ENCODE measurements at places on chromosomes 12 and 14.

- DNase-seq = no peak
These were observed 101.4 kb upstream of the PPM1H start for GRCh38 chr12:63036216-63036973.

GRCh38 chr12:127928615-127929571, 338.1 kb upstream of the TMEM132C start:
- no peak for DNase-seq

GRCh38 chr12:105860561-105861207, 278.1 kb downstream of the NUAK1 start:
- DNase-seq = no peak

DNA sequence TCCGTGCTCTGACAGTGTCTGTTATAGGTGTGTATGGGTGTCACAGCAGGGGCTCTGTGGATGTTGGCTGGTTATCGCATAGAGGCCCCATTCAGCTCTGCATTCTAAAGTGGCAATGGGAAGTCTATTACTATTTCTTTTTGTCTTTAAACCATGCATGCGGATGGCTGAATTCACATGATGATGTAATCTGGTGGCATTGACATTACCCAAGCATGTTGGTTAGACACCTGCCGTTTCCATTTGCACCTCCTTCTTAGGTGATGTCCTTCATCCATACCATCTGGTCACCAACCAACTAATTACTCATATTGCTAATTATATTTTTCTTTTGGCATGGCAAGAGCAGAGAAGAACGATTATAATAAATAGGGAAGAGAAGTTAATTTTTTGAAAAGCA, 270.8 kb upstream of the RGS6 start:
- DNase-seq = no peak

DNA sequence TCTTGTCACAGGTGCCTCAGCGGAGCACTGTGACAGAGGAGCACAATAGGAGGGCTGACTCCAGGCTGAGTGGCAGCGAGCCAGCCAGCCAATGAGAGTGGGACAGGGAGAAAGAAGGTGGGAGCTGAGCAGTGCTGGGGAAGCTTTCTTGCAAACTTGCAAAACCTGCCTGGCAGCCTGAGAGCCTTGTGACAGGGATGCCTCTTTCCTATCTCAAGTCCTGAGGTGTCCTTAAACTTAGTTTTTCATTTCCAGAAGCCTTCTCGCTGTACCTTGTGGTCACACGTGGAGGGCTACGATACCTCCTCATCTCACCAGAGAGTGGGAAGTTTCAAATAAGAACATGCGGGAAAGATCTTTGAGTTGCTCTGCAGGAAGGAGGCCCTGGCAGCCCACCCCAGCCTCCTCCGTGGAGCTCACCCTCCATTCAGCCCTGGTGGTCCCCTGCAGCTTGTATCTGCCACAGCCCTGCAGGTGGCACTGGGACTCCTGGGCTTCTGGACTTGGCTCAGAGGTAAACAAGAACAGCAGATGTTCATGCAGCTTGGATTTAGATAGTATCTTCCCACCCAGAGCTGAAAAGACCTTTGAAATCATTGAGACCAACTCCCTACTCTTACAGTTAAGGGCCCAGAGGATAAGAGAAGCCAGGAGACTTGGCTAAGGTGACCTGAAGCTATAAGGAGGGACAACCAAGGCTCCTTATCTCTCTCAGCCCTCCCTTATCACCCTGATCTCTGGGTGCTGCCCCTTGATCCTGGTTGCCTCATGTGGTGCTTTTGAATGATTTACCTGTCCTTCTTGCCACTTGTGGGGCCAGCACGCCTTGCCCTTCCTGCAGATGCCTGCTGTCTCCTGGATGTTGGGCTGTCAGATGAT, 153.5 kb upstream of the MAX start:
- no peak for DNase-seq

- DNase-seq = no peak
These were observed 48.9 kb downstream of the SDR9C7 start for GRCh38 chr12:56885316-56885715.

GRCh38 chr14:26929361-26929760, 331.5 kb upstream of the NOVA1 start:
- DNase-seq = no peak

- DNase-seq = no peak
These were observed 3.0 kb upstream of the TMEM120B start for GRCh38 chr12:121709478-121709961.

- DNase-seq = no peak
These were observed 84.5 kb downstream of the MDGA2 start for GRCh38 chr14:47590767-47591495.

GRCh38 chr14:54591461-54591860, 24.5 kb downstream of the SAMD4A start:
- no peak for DNase-seq

DNA sequence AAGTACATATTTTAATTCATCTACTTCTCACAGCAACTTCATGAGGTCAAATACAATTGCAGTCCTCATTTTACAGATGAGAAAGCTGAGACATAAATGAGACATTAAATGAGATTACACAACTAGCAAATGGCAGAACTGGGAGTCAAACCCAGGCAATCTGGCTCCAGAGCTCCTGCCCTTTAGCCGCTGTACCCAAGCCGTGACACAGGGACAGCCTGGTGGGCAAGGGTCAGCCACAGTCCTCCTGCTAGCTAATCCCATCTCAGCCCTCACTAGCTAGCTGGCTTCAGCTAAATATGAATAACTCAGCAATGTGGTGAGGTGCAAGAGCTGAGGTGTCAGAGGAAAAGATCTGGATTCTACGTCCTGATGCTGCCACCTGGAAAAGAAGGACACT, 54.8 kb downstream of the NINJ2 start:
- DNase-seq = no peak

- no peak for DNase-seq
These were observed 170.7 kb downstream of the ESRRB start for GRCh38 chr14:76546426-76547221.

GRCh38 chr12:26751179-26751578, 81.8 kb downstream of the ITPR2 start:
- no peak for DNase-seq

- no peak for DNase-seq
These were observed 37.8 kb upstream of the ATP2A2 start for GRCh38 chr12:110243227-110243626.

DNA sequence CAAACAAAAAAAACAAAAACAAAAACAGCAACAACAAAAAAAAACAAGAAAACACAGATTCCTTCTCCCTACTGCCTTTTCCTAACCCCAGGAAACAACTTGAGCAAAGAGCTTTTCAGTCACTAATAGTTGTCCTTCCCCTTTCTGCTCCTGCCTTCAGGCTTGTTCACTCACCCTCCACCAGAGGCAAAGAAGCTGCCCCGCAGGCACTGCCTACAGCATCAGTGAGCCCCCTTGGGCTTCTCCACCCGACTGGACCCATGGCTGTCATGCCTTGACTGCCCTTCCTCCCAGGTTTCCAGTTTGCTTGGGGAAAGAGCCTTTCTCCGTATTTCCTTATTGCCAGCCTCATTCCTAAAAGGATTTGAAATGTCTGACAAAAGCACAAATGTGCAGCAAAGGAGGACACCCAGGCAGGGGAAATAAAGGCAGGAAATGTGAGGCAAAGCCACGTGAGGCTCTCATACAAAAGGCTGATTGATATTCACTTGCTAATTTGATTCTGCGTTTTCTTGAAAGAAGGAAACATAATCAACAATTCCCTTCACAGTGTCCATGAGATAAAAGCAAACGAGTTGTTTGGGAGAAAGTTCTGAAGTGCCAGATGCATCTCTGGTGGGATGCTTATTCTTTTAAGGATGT, 85.7 kb downstream of the GPATCH2L start:
- no peak for DNase-seq

DNA sequence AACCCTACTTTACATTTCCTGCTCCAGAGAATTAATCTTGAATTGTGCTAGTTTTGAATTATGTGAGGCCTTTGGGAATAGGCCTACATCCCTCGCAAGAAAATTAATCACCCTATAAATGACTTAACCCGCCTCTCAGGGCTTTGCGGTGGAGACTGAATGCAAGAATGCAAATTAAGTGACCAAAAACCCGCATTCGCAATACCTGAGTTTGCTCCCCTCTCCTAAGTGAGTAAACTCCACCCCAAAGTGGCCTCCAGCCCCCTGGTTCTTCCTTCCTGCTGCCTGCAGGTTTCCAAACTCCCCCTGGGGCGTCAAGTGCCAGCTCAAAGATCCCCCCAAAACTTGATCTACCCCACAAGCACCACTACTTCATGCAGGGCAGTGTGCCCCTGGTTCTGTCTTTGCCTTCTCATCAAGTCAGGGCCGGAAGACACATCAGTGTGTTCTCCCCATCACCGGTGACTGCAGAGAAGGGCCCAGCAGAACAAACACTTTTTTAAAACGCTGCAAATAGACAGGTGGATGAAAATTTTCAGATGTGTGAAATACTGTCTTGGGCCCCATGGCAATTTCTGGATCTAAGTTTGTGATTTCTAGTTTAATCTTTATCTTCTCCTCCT, 644.7 kb downstream of the VRK1 start:
- DNase-seq = no peak
